Kidney epithelial cell (primary cell): ENCODE measurements at places on chromosomes 5 and 9.

GRCh38 chr9:110050925-110051355 is 157.0 kb downstream of the C9orf152 start:
- DNase-seq, result peak; percentile 86

DNA sequence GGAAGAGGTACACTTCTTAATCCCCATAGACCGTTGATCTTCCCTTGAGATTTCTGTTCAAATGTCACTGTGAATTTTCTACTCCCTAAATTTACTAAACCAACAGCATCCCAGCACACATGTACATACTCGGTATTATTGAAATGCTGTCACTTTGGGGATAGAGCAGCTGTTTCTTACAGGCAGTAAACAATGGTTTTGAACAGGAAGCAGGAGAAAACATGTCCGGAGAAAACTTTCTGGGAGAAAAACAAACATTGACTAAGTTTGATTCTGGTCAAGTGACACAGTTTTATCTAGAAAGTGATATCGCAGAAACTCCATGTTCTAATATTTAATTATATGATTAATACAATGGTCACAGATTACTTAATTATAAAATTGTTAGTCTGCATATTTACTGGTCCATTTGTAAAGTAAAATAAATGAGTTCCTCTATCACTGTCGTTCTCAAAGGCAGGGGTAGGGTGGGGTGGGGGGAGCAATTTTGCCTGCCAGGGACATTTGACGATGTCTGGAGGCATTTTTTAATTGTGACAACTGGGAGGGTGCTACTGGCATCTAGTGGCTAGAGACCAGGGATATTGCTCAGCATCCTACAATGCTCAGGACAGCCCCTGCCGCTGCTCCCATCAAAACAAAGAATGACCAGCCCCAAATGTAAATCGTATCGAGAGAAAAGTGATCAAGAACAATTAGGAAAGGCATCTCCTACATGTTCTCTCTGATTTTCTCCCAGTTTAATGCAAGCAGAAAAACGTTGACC is 12.2 kb downstream of the TAS2R1 start:
- DNase-seq, result no peak

GRCh38 chr5:180673371-180674089 is 24.1 kb upstream of the FLT4 start:
- no peak for DNase-seq

GRCh38 chr9:106107716-106108115 is 413.4 kb downstream of the TMEM38B start:
- DNase-seq, result no peak

- no peak for DNase-seq
These were observed 23.1 kb downstream of the P4HA2 start for GRCh38 chr5:132204371-132205135.

DNA sequence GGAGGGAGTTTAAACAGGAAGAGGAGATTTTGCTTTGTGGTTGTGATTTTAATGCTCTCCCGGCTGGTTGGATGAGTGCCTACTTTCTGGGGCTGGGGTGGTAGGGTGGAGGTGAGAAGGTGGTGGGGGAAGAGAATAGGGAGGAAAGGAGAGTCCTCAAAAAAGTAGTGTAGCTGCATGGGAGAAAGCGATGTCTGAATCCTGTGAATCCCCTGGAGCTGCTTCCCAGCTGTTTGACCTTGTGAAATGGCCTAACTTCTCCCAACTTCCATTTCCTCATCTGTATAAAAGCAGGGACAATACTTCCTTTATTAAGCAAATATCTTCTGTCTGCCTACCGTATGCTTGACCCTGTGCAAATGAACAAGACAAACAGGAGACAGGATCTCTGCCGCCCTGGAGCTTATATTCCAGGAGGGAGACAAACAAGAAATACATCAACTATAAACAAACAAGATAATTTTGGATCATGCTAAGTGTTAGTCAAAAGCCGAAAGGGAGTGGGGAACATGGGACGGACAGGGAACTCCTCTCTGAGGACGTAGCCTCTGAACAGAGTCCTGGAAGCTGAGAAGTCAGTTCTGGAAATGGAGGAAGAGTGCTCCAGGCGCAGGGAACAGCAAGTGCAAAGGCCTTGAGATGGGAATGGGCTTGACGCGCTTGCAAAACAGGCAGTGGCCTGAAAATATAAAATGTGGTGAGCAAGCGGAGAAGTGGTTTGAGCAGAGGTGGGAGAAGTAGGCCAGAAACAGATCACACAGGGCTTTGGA is 103.5 kb downstream of the SPRY4 start:
- DNase-seq, result no peak

DNA sequence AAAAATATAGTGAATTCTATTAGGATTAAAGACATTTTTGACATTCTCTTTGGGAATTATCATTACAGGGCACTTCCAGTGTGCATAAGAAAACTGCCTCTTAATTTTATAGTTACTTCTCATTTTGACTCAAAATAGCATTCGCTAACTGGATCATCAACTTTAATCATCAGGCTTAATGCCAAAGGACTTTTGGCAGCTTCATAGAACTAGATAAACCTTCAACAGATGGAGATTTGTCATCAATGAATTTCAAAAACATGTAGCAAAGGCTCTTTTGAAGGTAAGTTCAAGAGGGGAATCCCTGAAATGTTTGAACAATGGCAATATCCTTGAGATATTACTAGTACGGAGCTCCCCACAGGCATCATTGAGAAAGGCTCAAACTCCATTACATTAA is 447.2 kb downstream of the PDE4D start:
- no peak for DNase-seq

- no peak for DNase-seq
These were observed 135.9 kb upstream of the RAD23B start for GRCh38 chr9:107147134-107147533.

DNA sequence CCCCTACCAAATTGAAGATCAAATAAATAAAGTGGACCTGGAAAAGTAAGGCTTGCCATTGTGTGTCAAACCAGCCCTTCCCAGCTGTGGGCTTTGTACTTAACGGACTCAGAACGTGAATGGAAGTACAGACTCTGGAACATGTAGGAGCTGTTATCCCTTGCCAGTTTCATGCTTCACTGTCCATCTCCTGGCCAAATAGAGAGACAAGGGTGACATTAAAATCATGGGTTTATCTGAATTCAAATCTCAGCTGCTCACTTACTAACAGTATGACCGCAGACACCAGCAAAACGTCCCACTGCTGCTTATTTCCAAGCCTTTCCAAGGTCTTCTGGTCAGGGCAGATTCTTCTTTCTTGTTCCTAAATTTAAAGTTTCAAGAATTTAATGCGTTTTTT is 52.2 kb downstream of the EXOSC2 start:
- no peak for DNase-seq

GRCh38 chr5:61623401-61624069 is 291.5 kb downstream of the ZSWIM6 start:
- no peak for DNase-seq

DNA sequence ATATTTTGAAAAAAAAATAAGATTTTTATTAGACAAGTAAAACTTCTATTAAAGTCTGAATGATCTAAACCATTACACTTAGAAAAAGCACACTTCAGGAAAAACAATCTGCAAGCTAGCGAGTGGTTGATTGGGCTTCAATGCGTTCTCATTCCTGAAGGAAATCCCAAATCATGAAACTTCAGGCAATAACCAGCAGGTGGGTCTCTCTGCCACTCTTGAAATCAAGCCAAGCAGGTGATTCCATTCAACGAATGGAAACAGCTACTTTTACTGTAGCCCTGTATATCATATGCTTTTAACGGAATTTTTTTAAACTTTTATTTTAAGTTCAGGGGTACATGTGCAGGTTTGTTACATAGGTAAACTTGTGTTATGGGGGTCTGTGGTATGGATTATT is 234.5 kb upstream of the TRPM3 start:
- DNase-seq, result no peak

- DNase-seq, result no peak
These were observed 144.9 kb downstream of the GIN1 start for GRCh38 chr5:102975045-102975444.

DNA sequence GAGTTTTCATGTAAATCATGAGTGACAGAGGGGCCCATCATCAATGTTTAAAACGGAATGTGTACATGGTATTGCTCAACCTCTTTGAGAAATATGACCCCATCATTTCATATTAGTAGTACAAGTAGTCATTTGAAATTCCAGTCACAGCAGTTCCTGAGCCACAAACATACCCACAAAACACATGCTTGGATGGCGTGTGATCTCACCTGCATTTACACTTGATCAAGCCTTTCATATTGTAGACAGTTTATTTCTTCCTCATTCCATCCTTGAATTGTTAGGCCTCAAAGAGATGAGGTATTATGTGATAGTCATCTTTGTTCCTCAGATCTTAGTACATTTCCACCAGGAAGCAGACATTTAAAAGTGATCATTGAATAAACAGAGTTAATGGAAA is 96.8 kb upstream of the TAS2R1 start:
- peak; percentile 4 for DNase-seq

DNA sequence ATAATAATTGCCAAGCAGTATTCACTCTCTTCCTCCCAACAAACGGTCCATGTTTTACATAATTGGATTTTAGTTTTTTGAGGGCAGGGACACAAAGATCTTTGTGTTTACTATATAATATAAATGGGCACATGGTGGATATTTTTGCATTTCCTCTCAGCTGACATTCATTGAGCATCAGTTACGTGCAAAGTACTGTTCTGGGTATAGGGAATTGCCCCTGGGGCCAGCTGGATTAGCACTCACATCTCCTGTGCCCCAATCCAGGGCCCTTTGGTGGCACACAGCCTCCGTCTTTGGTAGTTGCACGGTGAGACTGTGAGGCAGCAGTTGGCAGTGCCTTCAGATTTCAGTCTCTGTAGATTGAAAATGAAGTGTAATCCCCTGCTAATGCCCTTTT is 1.6 kb downstream of the TDRD7 start:
- DNase-seq, result no peak

- DNase-seq, result no peak
These were observed 31.8 kb downstream of the TSTD2 start for GRCh38 chr9:97601228-97601898.
